ENCODE measurements at places on chromosomes 2 and 18.

GRCh38 chr2:230714136-230714480, 1.5 kb downstream of the CAB39 start:
- peak; percentile 33 for DNase-seq

- no peak for DNase-seq
These were observed 1953.4 kb upstream of the LRRTM1 start for GRCh38 chr2:82257796-82258555.

- DNase-seq, result no peak
These were observed 161.1 kb downstream of the SLC39A10 start for GRCh38 chr2:195818106-195818505.

GRCh38 chr2:57981083-57981768, 65.4 kb upstream of the VRK2 start:
- no peak for DNase-seq

DNA sequence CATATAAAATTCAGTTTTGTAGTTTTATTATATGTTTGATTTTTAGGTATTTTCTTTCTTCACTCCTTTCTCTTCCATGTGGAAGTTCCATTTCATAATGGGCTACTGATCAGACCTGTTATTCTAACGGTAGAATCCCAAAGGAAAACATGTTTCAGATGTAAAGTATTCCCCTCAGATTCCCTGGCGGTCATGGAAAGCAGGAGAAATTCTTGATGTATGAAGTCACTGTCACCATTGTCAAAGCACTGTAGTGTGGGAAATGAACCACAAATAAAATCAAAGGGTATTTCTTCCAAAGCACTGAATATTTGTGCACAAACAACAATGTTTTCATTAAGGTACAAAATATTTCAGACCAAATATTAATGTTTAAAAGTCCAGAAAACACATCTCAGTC, 237.3 kb upstream of the KLHL14 start:
- DNase-seq, result no peak

DNA sequence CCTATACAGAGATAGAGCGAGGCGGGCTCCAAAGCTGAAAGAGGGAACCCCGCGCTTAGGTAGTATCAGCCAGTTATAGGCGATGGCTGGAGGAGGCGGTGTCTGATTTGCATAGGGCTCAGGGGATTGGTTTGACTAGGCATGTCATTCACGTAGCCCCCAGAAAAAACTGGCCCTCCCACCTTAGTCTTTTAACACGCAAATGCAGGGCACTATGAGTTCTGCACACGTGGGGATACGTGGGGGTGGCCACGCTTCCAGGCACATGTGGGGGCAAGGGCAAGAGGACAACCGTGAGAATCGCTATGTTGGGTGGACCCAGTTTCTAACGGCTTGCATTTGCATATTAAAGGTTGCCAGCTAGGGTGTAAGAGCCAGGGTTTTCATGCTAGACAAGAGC, 56.7 kb upstream of the MSTN start:
- no peak for DNase-seq

All from NK-92 treated with Interleukin-12 subunit alpha and Interleukin-12 subunit beta, amount 100 ng/mL, for 24 hours (cell line).